Right kidney (tissue), 9 donors: ENCODE measurements at places on chromosomes 3 and 15.

GRCh38 chr3:152230370-152230769 lies 38.4 kb upstream of the MBNL1 start:
- no peak for DNase-seq

- DNase-seq, result no peak
These were observed 33.3 kb downstream of the ZMAT3 start for GRCh38 chr3:179038216-179038898.

- no peak for DNase-seq
These were observed 137.7 kb upstream of the NECTIN3 start for GRCh38 chr3:110933821-110934426.

GRCh38 chr3:50161320-50161719 lies 6.2 kb downstream of the SEMA3F start:
- DNase-seq, result no peak

DNA sequence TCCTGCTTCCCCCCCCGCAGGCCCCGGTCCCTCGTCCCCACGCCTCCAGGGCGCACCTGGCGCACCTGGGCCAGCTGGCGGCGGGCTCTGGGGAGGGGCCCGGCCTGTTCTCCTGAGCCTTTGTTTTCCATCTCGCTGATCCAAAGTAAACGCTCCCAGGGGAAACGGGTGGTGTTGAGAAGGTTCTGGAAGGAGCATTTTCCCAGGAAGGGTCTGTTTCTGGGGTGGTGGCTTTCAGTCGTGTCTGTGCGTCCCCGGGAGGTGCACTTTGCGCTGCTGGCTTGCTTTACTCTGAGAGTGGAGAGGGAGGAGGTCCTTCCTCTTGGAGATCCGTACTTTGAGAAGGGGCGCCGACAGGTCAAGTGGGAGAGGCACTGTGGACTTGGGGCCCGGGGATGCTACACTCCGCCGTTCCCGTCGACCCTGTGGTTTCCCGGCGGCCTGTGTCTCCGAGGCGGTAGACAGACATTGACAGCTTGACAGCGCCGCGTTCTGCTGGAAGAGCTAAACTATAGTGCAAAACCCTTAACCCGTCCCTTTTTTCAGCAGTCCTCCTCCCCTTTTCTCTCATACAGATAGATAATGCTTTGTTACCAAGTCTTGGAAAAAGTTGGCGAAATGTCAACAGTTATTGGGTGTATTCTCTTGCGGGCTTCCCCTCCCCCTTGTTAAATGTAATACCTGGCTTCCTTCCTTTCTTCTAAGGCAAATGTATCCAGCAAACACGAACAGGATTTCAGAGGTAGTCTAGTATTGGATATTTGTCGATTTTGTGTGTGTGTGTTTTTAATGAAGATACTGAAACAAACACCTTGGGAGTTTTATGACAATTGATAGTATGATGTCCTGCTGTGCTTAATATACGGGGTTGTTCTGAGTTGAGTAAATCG lies 6.5 kb downstream of the TPM1 start:
- peak; percentile 79 for DNase-seq

DNA sequence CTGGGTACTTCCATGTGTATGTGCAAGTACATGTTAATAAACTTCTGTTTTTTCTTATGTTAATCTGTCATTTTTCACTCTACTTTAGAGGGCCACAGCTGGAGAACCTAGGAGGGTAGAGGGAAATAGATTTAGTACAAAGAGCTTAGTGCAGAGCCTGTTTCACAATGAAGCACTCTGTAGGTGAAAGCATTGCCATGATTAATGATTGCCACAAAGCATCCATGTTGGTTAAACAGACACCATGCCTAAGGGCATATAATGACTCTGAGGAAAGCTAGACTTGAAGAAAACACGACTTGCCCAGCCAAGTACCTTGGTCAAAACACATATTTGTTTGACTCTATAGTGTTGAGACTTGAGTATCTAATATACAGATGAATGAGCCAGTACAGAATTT lies 338.4 kb downstream of the FHIT start:
- DNase-seq, result no peak

DNA sequence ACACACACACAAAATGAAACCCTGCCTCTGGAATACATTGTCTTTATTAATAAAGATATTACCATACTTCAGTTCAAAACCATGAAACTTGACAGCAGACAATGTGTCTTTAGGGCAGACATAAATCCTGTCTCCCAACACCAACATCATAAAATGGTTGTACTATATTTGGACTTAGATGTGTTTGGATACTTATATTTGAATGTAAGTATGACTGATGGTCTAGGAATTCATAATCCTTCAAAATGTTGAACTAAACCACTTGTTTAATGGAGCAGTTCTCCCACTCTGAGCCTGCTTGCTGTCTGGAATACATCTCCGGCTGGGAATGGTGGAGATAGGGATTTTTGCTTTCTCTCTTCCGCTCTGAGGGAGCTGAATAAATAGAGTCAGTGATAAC lies 10.6 kb downstream of the FBN1 start:
- no peak for DNase-seq
